Central memory CD4-positive, alpha-beta T cell (primary cell): ENCODE measurements at places on chromosomes 1 and 21.

DNA sequence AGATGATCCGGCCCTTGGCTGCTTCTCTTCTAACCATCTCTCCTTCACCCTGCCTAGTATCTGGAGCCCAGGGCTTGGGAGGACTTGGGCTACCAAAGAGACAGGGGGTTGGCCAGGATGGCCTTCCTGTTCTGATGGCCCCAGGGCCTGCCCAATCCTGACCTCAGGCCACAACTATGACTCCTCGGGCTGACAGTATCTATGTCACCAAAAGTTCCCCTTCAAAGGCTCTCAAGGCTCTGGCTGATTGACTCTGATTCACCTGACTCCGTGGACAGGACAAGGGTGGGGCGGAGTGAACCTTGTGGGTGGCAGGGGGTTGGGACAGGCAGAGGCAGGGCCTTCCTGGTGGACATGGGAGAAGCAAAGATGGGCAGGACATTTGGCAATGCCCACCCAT is 12.7 kb downstream of the MEF2D start:
- no peak for DNase-seq

- DNase-seq = no peak
These were observed 385.9 kb downstream of the GPATCH2 start for GRCh38 chr1:217244971-217245370.

- no peak for DNase-seq
These were observed 4.3 kb upstream of the CALML6 start for GRCh38 chr1:1910651-1911331.

- DNase-seq = no peak
These were observed 53.4 kb downstream of the PKN2 start for GRCh38 chr1:88737338-88737927.

GRCh38 chr1:225888898-225889601 is at the start of gene LEFTY1:
TSS of gene LEFTY1 (minus strand) at chr1:225889146. CDS start at chr1:225889066, 80 bp downstream.
- no peak for DNase-seq

DNA sequence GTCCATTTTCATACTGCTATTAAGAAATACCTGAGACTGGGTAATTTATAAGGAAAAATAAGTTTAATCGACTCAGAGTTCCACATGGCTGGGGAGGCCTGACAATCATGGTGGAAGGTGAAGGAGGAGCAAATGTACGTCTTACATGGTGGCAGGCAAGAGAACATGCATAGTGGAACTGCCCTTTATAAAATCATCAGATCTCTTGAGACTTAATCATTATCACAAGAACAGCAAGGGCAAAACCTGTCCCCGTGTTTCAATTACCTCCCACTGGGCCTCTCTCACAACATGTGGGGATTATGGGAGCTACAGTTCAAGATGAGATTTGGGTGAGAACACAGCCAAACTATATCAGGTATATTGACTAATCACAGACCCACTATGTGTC is 370.2 kb upstream of the USP24 start:
- no peak for DNase-seq

DNA sequence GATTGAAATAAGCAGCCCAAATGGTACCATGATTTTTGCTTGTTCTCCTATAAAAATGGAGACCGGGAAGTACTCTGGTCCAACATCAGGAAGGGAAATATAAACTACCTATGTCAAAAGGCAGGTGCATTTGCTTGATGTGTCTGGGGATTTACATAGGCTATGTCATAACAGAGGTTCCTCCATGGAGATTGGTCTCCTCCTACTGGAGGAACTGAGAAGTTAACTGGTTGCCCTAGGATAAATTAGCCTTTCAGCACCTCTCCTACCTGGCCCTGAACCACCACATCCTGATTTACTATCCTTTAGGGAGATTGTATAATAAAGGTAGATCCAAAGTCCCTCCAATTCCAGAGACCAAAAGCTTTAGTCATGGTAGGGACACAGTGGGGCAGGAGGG is 1109.3 kb upstream of the B3GALT2 start:
- peak; percentile 65 for DNase-seq

DNA sequence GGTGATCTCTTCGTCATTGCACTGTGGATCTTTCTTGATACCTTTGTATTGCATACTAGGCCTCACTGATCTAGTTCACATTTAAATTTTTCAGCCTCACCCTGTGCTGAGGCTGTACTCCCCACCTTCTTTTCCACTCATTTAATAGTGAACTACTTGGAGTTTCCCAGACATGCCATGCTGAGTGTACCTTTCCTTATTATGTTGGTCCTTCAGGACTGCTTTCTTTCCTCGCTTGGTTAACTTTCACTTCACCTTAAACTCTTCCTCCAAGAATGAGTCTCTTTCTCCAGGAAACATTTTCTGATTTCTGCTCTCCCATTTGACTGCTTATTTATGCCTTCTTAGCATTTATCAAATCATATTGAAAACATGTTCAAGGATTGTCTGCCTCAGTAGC is 20.8 kb downstream of the RNF2 start:
- no peak for DNase-seq

DNA sequence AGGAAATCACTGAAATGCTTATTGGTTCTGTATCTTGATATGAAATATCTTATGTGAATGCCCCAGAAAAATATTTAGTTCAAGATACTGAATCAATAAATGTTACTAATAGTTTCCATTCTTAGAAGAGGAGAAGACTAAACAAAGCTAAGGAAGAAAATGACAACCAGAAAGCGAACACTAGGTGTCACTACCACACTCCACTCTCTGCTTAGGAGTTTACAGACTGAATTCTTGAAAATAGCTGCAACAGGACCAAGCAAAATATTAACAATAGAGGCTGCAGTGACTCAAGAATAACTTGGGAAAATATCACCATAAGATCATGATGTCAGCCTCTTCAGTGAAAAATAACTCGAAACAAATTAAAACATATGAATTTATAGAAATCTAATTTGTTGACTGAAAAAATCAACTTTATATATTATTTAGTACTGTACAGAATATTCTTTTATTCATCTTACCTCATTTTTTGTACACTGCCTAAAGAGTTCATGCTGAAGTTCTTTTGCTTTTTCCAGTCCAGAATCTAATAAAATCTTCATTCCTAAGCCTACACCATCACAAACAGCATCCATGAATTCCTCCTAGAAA is 61.6 kb downstream of the KIF14 start:
- DNase-seq = no peak

DNA sequence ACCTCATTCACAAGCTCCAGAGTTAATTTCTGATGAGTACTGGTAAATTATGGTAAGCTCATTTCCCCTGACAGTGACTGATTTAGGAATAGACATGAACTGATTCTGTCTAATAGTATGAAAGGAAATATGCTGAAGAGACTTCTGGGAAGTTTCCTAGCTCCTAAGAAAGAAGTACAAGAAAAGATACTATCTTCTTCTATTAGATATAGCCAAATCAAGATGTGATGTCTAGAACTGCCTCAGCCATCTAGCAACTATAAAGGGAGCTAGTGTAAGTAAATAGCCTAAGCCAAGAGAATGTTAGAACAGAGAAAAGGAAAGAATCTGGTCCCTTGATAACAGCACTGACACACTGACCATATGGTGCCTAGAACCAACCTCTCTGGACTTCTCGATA is 10.7 kb upstream of the PHTF1 start:
- DNase-seq = no peak

GRCh38 chr1:45621501-45621836 is 2.4 kb downstream of the CCDC17 start:
- DNase-seq = no peak
